Activated CD8-positive, alpha-beta memory T cell treated with anti-CD3 and anti-CD28 coated beads for 4 hours (primary cell): ENCODE measurements at places on chromosomes 6 and 20.

DNA sequence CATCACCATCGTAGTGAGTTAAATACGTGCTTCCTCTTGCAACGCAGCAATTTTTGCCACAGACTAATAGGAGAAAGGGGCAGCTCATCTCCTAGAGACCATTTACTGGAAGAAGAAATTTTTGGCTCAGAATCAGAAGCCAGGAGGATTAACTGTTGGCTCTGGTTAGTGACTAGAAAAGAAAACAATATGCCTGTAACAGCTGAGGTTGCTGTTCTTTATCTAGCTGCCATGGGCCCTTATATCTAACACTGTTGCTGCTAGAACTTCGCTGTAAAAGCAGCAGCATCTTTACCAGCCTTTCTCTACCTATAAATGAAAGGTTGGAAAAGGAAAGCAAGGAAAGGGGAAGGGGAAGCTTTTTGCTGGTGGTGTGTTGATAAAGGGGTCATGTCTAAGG lies 65.9 kb downstream of the FAM135A start:
- DNase-seq, result no peak

GRCh38 chr6:138795809-138796603 lies at the start of gene ECT2L:
TSS of gene ECT2L (plus strand) at chr6:138796087. CDS start at chr6:138813275, 17,188 bp downstream.
- DNase-seq, result no peak

GRCh38 chr20:45179166-45179565 lies 4.5 kb downstream of the PI3 start:
- DNase-seq, result no peak

- no peak for DNase-seq
Observed at GRCh38 chr6:137512757-137513605, 18.8 kb upstream of the OLIG3 start.

- no peak for DNase-seq
Observed at GRCh38 chr6:42197555-42198362, 3.0 kb upstream of the GUCA1B start.

DNA sequence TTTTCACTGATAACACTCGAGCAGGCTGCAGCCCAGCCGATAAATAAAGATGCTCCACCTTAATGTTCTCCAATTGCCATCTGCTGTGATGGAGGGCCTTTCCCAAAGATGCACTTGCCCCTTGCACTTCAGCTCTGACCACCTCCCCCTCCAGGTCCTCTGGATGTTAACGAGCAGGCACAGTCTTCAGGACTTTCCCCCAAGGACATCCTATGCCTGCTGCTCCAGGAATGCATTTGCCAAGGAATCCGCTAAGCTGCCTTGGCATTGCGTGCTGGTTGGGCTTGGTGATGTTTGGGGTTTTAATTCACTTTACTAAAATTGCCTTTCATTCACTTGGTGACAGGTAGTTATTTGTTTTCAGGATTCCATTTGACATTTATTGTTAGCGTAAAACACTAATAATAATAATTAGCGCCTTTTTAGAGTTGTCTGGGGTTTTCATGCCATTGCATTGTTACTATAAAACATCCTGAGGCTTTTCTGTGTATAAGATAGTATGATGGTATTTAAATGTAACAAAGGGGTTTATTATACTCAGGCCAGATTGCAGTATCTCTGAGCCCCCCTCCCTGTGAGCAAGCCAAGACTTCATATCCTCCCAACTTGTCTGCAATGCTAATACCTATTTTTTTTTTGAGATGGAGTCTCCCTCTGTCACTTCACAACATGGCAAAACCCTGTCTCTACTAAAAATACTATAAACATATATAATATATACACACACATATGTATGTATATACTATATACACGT lies 66.7 kb upstream of the TSHZ2 start:
- DNase-seq, result no peak

- DNase-seq, result no peak
Observed at GRCh38 chr6:117018771-117019170, 141.7 kb downstream of the RFX6 start.

GRCh38 chr6:132418235-132418965 lies 17.1 kb upstream of the MOXD1 start:
- DNase-seq, result no peak

DNA sequence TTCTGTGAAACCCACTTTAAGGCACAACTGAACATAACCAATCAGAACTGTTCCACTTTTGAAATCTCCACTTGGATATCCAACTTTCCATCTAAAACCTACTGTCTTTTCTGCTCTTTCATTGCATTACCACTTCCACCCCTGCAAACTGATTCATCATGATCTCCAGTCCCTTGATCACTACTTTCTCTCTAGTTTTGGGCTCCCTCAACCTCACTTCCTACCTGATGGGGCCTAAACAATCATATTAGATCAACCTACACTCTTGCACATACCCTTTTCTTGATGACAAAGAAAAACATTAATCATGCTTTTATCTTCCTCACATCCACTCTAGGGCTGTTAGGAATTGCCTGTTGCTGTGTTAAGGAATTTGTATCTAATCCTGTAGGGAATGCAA lies 137.6 kb downstream of the PDSS2 start:
- DNase-seq, result no peak

DNA sequence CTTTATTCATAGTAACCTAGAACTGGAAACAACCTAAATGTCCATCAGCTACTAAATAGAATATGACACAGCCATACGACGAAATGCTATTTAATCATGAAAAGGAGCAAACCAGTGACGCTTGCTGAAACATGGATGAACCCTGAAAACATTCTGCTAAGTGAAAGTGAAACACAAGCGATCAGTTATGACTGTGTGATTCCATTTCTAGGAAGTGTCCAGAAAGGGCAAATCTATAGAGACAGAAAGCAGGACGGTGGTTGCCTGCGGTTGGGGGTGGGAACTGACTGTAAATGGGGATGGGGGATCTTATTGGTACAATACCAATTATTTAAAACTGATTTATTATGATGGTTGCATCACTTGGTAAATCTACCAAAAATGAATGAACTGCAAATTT lies 126.8 kb downstream of the IPCEF1 start:
- no peak for DNase-seq

DNA sequence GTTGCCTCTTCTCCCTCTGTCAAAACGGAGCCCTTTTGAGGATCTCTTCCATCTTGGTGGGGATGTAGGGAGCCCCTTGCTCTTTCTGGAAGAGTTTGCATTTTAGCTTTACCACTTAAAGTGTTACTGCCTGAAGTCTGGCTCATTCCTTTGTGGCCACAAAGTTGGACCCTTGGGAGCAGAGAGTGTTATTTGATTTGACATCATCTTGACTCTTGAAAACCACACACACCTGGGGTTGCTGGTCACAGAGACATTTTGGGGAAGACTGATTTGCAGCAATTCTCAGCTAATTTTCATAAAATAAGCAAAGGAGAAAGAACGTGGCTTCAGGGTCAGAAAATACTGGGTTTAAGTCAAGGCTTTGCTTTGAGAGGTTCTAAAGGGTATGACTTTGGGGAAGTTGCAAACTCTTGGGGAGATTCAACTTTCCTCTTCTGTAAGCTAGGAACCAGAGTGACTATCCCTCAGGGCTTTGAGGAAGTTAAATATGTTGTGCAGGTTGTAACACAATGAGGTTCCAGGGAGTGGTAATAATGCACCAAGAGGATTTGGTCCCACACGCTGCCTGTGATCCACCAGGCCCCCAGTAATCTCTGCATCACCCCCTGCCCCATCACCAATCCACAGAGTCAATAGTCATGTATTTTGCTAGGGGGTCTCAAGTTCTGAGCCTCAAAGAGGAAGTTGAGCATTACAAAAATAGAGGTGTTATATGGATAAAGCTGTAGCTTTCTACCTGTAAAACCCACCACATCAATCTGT lies 141.6 kb upstream of the SLC24A3 start:
- DNase-seq, result no peak

DNA sequence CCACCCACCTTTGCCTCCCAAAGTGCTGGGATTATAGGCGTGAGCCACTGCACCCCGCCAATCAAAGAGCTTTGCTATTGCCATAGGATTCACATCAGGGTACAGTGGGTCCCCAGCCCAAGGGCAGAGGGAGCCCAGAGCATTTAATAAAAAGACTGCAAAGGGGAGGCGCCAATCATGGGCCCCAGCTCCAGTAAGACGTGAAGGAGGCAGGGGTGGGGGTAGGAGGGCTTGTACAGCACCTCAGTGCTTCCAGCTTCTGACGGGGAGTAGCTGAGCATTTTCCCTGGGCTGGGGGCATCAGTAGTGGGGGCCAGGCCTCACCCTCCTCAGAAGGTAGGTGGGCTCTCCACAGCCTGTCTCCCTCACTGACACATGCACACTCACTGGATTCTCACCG lies 1.5 kb downstream of the ADA start:
- no peak for DNase-seq

- DNase-seq, result no peak
Observed at GRCh38 chr6:128827675-128828464, 55.1 kb upstream of the LAMA2 start.

DNA sequence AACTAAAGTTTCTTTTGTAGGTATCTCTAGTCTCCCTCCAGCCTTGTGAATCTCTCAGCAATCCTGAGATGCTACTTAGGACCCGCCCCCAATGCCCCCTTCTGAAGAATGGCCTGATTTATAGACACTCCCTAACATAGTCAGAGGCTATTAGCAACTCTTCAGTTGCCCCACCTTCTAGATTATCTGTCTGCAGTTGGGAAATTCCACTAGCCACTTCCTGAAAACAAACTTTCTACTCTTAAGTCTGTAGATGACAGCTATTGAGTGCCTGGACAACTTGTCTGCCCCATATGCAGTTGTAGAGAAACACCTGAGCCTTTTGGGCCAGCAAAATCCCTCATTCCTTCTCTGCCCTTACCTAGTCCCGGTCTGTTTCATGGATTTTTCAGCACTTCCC lies 188.2 kb upstream of the PREP start:
- DNase-seq, result no peak

GRCh38 chr6:119459207-119459974 lies 109.8 kb upstream of the MAN1A1 start:
- no peak for DNase-seq

- no peak for DNase-seq
Observed at GRCh38 chr20:52852714-52853113, 119.4 kb upstream of the TSHZ2 start.

DNA sequence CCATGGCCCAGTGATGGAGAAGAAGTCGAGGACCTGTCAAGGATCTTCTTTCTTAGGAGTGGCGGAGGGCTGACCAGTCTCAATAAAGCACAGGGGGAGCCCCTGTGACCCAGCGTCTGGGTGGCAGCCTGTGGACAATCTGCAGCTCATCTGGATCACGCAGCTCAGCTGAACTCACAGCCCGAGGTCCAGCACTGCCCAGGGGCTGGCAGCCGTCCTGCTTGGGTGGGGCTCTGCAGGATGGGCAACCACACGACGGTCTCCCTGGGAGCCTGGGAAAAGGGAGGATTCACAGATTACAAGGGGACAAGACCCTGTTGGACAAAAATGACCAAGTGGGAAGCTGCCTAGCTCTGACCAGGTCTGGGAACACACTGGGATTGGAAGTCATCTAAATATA lies 110.8 kb downstream of the MYLK4 start:
- DNase-seq, result no peak

DNA sequence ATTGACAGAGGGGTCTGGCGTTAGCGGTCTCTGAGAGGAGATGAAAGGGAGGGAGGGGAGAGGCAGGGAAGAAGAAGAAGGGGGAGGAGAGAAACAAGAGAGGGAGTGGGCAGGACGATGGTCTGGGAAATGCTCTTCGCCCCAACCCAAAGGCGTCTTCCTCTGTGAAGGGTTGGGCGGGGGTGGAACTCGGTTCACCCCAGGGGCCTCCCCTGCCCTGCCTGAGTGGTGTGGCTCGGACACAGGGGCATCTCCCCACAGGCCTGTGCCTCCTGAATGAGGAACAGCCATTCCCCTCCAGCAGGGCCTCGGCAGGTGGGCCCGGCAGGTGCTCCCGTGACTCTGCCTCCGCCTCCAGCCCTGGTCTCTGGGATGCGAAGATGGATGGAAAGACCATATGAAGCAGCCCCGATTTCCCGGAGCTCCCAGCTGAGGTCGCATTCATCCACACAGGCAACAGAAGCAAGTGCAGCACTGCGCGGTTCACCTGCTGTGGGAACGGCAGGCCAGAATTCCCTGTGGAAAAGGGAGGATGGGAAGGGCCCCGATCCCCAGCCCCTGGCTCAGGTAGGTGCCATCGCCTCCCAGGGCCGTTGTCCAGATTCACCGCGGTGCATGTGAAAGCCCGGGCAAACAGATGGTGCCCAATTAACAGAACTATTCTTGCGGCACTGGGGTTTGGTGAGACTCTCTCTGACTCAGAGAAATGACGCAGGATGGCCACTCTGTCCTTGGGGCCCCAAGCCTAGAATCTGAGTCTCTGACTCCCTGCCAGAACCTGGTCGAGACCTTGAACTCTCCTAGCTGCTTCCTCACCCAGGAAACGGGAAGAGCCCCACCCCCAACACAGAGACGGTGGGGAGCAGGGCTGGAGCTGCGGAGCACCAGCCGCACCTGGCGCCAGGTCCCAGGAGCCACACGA lies 29.4 kb upstream of the RPS6KA2 start:
- no peak for DNase-seq

GRCh38 chr20:19370076-19371075 lies 157.9 kb downstream of the SLC24A3 start:
- DNase-seq, result no peak

DNA sequence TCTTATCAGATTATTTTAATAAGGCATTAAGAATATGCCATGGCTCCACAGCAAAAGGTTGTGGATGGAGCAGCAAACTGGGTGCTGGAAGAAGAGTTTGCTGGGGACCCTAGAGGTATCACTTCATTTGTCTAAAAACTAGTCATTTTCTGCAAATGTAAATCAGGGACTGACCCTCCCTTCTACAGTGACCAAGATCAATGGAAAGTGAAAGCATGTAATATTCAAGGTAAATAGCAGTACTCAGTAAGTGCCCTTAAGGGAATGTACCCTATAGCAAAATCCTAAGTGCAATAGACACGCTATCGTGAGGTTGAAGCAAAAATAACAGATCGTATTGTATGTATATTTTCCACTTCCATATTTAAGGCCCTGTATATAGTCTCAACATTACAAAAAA lies 38.7 kb downstream of the TRDN start:
- DNase-seq, result no peak

- no peak for DNase-seq
Observed at GRCh38 chr6:24768361-24768760, 6.4 kb upstream of the GMNN start.

DNA sequence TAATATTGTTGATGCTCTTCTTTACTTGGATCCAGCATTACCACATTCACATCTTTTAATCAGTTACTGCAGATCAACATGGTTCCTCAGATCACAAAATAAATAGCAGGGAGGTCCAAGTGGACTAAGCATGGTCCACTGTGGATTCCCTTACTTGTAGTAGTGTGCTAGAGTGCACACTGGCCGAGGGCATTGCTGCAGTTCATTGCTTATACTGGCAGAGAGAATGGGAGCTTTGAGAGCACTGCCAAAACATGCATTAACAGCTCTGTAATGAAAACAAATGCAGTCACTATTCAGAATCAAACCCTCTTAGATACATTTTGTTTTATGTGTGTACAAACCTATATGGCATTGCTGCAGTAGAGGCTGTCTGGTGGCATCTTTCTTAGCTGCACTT lies 471.5 kb downstream of the CD109 start:
- no peak for DNase-seq

- DNase-seq, result no peak
Observed at GRCh38 chr6:150048099-150048498, 20.8 kb downstream of the ULBP3 start.
